ENCODE measurements at places on chromosomes 5 and 9.
A peak's percentile ranks its signal among the peaks of the same experiment; 100 is the strongest.

DNA sequence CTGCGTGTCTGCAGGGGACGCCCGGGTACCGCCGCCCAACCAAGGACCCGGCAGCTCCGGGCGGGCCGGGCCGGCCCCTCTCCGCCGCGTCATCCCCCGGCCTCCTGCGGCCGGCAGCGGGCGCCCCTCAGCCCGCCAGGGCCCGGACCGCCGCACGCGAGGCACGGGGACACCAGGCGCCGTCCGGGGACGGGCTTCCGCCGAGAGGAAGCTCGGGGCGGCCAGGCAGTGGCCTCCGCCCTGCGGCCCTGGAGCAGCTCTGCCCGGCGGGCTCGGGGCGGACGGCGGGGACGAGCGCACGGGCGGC is 373 bp downstream of the FBXW5 start:
- peak; percentile 62 for DNase-seq

DNA sequence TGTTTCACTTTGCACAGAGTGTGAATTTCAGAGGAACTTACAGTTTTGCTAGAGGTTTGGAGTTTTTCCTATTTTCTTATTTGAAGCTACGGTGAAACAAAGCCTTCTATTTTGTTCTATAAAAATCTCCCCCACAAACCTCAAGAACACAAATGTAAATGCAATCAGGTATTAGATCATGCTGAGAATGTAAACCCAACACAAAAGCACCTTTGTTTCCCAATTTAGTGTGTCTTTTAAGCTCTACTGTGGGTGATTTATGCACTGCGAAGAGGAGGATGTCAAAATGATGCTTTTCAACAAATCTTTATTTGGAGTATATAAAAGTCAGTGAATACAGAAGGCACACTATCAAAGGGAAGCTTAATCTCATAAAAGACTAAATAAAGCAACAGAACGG is 4.3 kb upstream of the DRD1 start:
- no peak for DNase-seq

DNA sequence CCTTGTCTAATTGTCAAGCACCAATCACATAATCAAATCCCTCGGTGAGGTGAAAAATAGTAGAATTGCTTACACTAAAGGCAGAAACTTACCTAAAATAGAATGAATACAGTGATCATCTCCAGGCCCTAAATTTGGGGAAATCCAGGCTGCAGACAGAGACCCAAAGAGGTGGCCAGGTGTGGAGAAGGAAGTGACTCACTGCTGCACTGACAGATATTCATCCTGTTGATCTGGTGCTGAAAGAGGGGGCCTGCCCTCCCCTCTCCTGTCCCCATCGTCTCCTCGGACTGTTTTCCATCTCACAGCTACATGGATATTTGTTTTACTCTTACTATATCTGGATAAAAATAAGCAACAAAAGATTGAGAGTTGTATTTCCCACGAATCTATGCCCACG is 15.9 kb downstream of the OR2Y1 start:
- DNase-seq: no peak

DNA sequence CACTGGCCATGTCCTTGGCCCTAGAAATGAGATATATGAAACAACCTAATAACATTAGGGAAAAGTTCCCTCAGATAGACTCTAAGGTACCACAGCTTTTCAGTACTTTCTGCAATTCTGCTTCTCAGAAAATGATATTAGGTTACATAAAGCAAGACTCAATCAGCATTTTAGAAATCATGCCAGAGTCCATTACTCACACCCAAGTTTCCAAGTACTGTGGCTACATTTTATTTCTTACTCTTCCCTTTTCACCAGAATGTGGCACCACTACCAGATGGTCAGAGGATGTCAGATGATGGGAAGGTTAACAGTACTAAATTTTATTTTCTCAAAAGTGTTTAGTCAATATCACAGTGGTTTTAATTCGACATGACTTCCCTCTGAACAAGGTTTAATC is 217.2 kb downstream of the MLLT3 start:
- no peak for DNase-seq

- DNase-seq: no peak
Observed at GRCh38 chr5:109907189-109907588, 217.5 kb downstream of the MAN2A1 start.
